ENCODE measurements at places on chromosomes 13 and 19.

DNA sequence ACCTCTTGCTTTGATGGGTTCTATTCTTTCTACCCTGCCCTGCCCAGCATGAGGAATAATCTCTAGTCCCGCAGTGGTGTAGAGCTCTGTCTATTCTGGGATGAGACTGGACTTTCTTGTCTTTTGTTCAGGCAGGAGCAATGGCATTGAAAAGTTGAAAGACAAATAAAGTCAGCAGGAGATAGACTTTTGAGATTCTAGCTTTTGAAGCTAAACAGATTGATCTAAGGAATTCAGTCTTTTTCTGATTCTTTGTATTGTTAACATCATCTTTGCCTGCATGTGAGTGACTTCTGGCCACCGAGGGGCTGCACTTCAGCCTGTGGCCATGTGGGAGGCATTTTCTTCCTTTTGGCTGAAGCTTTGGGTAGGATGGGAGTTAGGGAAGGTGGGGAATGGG, 132.4 kb downstream of the MRPL57 start:
- DNase-seq, result no peak

DNA sequence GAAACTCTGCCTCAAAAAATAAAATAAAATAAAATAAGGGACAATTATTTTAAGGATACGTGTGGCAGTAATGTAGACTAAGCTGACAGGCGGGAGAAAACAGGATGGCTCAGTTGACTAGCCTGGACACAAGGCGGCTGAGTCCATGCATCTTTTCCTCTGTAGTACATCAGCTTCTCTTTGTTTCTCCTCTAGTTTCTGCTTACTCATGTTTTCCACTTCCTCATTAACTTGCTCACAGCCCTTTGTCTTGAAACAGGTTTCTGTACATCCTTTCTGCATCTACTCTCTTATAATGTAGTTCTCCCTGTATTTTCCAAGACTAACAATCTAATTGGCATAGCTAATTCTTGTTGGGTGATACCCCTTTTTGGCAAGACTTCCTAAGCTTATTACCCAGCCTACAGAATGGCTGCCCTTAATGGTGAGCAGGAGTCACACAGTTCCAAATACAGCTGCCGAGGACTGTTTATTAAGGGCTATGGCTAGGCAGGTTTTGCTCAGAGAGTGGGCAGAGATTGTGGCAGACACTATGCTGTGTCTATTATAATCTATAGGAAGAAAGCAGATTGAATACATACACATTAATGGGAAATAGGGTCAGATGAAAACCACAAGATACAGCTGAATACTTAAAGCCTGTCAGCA, 58.7 kb upstream of the KLF5 start:
- DNase-seq, result peak; percentile 16

- no peak for DNase-seq
Measured at GRCh38 chr19:48476176-48476575, 7.0 kb downstream of the CYTH2 start.

- no peak for DNase-seq
Measured at GRCh38 chr13:99261059-99261458, 2.9 kb upstream of the GPR18 start.

- DNase-seq, result no peak
Measured at GRCh38 chr19:4897146-4897545, 5.5 kb downstream of the ARRDC5 start.

All from activated CD4-positive, alpha-beta T cell treated with anti-CD3 and anti-CD28 coated beads, Interleukin-2, amount 50 U/mL, for 16 hours (primary cell).